ENCODE measurements at places on chromosomes 3 and 15.

DNA sequence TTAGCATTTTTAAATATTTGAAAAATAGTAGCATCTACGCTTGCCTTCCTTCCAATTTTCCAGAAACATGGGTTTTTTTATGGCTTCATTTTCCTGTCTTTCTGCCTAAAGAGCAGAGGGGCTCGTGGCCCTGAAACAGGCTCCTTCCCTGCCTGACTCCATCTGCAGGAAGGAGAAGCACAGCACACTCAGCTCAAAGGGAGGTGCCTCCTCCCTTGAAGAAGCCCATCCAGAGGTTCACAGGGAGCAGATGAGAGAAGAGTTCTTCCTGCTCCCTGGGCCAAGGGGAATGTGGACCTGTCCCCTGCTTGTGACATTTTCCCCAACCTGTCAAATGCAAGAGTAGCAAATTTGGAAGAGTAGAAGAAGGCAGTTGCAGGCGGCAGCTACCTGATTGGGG lies 55.8 kb downstream of the BBX start:
- no peak for DNase-seq

DNA sequence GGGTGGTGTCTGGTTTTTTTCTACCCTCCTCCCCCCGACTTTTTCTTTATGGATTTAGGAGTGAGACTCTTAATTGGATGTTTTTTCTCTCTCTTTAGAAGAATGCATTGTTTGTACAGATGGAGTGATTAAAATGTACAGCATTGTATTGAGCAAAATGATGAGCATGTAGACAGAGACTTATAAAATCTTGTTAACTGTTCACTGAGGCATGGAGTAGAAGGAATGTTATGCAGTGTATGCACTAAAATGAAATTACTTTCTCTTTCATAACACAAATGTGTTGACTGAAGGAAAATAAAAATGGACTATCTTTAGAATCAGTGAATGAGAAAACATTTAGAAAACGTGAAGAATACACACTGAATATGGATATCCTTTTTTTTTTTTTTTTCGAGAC lies 39.8 kb downstream of the ZFAND6 start:
- DNase-seq, result no peak

- DNase-seq, result no peak
Measured at GRCh38 chr3:51934139-51934850, 7.4 kb downstream of the RRP9 start.

DNA sequence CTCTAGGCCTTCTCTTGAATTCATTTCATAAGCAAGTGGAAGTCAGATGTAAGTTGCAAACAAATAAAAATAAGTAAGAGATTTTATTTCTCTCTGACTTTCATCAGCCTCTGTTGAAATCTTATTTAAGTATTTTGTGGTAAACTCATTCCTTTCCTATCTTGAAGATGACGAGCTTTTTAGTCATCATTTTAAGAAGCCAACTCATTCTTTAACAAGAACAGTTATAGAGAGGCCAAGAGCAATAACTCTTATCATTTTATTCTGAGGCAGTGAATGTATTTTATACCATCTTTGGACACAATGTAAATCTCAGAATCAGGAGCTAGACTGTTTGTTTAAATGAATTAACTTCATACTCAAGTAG lies 147.5 kb upstream of the MBNL1 start:
- DNase-seq, result no peak

- DNase-seq, result no peak
Measured at GRCh38 chr3:94162700-94163099, 99.8 kb downstream of the NSUN3 start.

GRCh38 chr15:88419830-88420229 lies 47.4 kb downstream of the MRPL46 start:
- DNase-seq, result no peak

DNA sequence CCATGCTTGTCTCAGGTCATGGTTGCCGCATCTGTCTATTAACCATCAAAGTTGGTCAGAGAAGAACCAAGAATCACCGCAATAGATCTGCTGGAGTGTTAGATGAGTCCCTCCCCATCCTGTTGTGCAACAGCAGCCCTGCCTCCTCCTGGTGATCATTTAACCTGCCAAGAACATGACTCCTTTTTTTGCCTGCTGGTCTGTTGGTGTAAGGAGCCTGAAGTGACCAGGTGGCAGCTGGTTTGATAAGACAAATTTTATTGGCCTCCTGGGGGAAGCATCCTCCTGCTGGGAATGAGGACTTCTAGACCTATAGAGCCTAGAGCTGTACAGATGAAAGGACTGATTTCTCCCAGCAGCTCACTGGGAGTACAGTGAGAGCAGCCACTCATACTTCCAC lies 43.5 kb upstream of the RAF1 start:
- DNase-seq, result no peak

GRCh38 chr15:72271895-72272212 lies 500 bp downstream of the PARP6 start:
- peak; percentile 2 for DNase-seq

GRCh38 chr3:31371484-31372177 lies 161.1 kb upstream of the STT3B start:
- no peak for DNase-seq

DNA sequence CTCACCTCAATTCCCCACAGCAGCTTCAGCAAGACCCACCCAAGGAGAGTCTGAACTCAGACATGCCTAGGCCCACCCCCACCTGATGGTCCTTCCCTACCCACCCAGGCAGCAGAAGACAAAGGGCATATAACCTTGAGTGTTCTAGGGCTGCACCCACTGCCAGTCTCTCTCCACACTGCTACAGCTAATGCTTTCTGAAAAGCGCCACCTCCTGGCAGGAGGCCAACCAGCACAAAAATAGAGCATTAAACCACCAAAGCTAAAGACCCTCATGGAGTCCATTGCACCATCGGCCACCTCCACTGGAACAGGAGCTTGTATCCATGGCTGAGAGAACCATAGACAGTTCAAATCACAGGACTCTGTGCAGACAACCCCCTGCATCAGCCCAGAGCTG lies 11.3 kb upstream of the RPL39L start:
- no peak for DNase-seq

- no peak for DNase-seq
Measured at GRCh38 chr15:73383310-73384189, 14.8 kb upstream of the HCN4 start.

- peak; percentile 45 for DNase-seq
Measured at GRCh38 chr3:52385157-52385556, 59.7 kb downstream of the SEMA3G start.

Measured in thymus (tissue), 14 donors.